LHCN-M2 (cell line): ENCODE measurements at places on chromosomes 1 and 21. TPM values are rescaled to one million over a fixed set of nuclear protein-coding genes. Genes with fewer than 3 reads are reported as not detected.

DNA sequence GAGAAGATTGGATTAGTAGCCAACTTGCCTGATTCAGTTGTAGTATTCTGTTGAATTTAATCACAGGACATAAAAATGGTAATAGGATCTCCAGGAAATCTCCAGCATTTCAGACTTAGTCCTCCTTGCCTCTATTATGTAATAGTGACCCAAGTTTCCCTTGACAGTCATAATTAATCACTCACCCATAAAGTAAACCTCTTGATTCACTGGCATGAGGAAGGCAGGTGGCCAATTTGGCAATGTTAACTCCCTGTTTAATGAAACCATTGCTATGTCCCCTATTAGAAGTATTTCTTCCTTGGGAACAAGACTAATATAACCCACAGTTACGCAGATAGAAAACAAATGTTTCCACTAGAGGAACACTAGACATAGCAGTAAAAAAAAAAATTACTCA, 604.8 kb upstream of the CXADR start:
- peak; percentile 47 for DNase-seq

GRCh38 chr1:240515505-240515904, 96.5 kb downstream of the GREM2 start:
- DNase-seq, result peak; percentile 45

GRCh38 chr1:92567211-92567868, 80.6 kb upstream of the GFI1 start:
- no peak for DNase-seq

- DNase-seq, result peak; percentile 73
These were observed 8.6 kb downstream of the SLC2A1 start for GRCh38 chr1:42950116-42950481.

ST7L gene
- total RNA-seq, result 22.3 and 23.2 TPM in 2 replicates
